ENCODE measurements at places on chromosomes 2 and 18. TPM values are rescaled to one million over a fixed set of nuclear protein-coding genes. Genes with fewer than 3 reads are reported as not detected.
A peak's percentile ranks its signal among the peaks of the same experiment; 100 is the strongest.

PID1 gene
- 27.4 TPM for total RNA-seq

DNA sequence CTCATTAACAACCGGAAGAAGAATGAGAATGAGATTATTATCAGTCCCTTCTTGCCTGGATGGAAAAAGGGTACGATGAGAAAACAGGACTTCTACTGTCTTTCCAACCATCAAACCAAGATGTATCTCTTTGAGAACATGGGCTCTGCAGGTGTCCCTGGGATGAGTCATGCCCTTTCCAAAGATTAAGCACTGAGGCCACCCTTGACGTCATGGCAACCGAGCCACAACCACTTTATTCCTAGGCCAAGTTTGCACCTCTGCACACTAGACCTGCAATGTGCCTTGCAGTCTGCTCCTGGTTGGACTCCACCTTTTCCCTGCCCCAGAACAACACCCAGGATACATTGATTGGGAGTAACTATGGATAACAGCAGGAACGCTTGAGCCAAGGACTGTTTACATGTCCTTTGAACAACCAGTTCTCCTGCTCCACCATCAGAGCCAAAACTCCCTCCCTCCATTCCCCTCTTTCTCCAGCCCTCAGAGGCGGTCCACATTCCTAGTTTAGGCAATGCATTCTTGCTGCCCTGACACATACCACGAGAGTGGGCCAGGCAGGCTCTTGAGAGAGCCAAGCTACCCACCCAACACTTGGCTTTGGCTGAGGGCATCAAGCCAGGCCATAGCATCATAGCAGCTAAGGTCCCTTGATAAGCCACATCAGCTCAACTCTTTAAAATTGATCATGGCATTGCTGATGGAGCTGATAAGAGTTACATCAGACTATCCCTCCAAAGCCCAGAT, 310.7 kb downstream of the TNS1 start:
- DNase-seq: peak; percentile 77

MLPH gene
- 0.22 TPM for total RNA-seq

- DNase-seq: no peak
These were observed 41.3 kb downstream of the GAREM1 start for GRCh38 chr18:32429402-32429801.

PRKAG3 gene
- total RNA-seq: 19.3 TPM

COL4A4 gene
- total RNA-seq: 0.13 TPM

AP1S3 gene
- total RNA-seq: 0.31 TPM

RIT2 gene
- total RNA-seq: not detected

- DNase-seq: no peak
These were observed 871.2 kb upstream of the POU3F3 start for GRCh38 chr2:103982691-103983090.

GRCh38 chr2:42136782-42137124, 32.4 kb upstream of the EML4 start:
- no peak for DNase-seq

GRCh38 chr2:96164459-96165184, 19.4 kb upstream of the DUSP2 start:
- DNase-seq: no peak

- no peak for DNase-seq
These were observed 613.2 kb upstream of the ACVR2A start for GRCh38 chr2:147231607-147232006.

RABL2A gene
- total RNA-seq: 8.3 TPM

DNA sequence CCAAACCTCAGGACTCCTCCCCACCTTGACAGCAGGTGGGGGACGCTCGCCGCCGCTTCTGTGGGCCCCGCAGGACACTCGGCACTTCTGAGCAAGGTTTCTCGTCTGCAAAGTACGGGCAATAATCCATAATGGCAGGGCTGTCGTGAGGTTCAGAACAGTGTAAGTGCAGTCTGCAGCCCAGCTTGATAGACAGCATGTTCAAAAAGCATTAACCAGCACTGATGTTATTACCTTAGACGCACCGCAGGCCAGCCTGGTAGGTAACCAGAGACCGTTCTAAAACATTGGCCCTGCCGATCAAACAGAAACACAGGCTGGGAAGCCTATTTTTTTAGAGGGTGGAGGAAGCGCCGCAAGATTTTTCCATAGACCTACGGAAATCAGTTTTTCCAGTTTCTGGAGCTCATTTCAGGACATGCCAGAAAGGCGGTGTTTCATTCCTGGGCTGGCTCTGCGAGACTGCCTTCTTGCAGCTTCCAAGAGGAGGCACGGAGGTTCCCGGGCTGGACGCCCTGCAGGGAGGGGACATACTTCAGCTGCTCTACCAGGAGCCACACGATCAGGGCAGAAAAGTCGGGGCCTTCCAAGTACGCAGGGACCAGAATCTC, 148.7 kb downstream of the TPO start:
- DNase-seq: peak; percentile 84
